ENCODE measurements at places on chromosomes 1 and 21.

GRCh38 chr1:10181154-10181553, 29.2 kb upstream of the KIF1B start:
- DNase-seq, result no peak

DNA sequence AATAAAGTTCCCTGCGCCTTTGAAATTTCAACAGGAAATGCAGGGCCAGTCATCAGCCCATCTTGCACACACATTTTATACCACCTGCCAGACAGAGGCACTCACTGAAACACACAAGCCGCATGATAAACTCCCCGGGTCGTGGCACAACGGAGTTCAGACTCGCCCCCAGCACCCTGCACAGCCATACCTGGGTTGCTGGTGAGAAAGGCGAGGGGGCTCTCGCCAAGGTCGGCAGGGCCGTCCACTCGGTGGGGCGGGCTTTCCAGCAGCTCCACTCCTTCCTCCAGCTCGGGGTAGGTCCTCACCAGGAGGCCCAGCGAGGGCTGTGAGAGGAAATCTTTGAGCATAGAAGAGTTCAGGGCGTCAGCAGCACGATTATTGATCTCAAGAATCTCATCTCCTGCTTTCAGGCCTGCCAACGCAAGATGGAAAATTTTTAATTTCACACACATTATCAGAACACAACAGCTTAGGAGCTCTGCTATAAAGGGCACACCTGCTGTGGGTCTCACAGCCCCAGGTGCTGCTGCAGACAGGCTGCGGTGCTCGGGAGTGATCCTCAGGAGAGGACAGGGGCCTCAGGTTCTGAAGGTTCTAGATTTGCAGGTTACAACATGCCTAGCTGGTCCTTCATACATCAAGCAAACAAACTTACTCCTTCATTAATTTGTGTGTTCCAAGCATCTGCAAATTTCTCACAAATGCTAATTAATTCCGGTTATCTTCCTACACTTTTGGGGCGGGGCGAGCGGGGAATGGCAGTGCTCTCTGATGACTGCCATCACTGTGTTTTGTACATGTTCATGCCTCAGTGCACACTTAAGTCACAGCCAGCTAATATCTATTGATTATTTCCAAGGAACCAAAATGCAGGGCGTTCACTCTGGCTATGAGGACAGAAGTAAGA, 144.2 kb upstream of the KRTAP19-8 start:
- no peak for DNase-seq

GRCh38 chr1:112298558-112298957, 97.5 kb upstream of the CTTNBP2NL start:
- no peak for DNase-seq

DNA sequence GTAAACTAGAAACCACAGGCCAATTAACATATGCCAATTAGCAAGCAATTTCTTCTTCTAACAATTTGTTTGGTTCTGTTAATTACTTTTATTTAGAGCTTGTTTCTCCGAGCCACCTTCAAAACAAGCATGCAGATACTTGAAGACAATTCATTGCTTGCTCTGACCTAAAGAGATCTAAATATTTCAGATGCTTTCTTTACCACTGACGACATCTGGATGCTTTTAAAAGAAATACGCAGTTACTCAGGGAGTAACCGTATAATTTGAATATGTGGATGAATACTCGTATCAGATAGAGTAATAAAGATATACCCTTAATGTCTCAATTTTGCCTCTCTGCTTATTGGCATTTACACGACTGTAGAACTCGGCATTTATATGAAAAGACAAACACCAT, 390.0 kb downstream of the DISC1 start:
- DNase-seq, result no peak

GRCh38 chr1:241591317-241591716, 48.9 kb downstream of the CHML start:
- DNase-seq, result no peak

- peak; percentile 95 for DNase-seq
Measured at GRCh38 chr1:187715483-187715882, 886.7 kb downstream of the PLA2G4A start.

GRCh38 chr1:96214982-96215381, 506.6 kb upstream of the PTBP2 start:
- DNase-seq, result no peak
